Stimulated activated CD8-positive, alpha-beta memory T cell treated with anti-CD3 and anti-CD28 coated beads, Interleukin-15, amount 100 ng/mL, for 4 hours (primary cell): ENCODE measurements at places on chromosomes 12 and 14.

GRCh38 chr12:63394349-63394748, 243.3 kb upstream of the AVPR1A start:
- no peak for DNase-seq

- no peak for DNase-seq
Observed at GRCh38 chr12:98799146-98799810, 154.2 kb downstream of the APAF1 start.

GRCh38 chr12:6377667-6377994, 2.3 kb upstream of the SCNN1A start:
- DNase-seq: no peak

DNA sequence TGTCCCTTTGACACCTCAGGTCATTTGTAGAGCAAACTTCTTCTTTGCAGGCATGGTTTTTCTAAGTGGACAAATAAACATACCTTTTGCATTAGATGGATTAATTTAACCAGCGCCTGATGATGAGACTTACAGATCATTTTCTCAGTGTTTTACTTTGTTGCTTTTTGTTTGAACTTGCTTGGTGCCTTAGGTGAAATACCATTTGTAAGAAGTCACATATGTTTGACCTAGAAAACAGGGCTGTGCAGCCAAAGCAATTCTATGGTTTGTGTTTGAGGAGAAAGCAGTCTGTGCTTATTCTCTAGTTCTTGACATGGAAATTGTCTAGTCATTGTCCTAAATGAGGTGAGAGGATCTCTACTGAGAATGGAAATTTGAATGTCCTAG, 111.1 kb downstream of the DIP2B start:
- DNase-seq: no peak

DNA sequence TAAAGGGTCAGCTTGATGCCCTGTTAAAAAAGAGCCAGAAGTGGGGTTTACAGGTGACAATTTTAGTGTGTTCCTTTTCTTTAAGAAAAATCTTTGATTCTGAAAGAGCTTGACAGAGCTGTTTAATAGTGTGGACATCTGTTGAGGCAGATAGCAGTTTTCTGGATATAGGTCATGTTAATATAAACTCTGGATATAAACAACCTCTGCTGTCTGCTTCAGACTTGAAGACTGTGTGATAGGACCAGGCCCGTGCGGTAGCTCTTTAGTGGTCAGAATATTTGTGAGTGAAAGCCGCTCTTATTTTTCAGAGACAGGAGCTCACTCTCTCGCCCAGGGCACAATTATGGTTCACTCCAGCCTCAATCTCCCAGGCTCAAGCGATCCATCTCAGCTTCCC, 439.9 kb upstream of the RGS6 start:
- no peak for DNase-seq

GRCh38 chr12:95208678-95209077, 8.6 kb downstream of the FGD6 start:
- DNase-seq: no peak

DNA sequence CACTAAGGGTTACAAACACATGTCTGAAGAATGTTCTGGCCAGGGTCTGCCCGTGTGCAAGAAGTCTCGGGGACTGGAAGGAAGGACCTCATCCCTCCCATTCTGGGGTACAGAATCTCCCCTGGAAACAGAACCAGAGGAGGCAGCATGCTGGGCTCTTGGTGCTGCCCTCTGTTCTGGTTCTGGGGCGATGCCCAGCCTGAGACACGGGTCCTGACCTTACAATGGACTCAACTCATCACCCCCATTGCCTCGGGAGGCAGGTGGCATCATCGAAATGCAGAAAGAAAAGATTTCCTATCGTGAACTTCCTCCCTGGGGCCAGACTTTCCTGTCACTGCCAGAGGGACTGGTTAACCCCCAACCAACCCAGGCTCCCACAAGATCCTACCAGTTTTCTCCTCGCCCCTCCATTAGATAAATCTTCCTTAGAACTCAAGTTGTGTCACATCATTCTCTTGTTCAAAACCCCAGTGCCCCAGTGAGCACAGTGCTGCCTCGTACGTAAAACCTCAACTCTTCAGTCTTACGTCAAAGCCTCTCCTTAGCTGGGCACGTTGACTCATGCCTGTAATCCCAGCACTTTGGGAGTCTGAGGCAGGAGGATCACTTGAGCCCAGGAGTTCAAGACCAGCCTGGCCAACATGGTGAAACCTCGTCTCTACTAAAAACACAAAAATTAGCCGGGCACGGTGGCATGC, 52.1 kb downstream of the PSMA6 start:
- DNase-seq: no peak

DNA sequence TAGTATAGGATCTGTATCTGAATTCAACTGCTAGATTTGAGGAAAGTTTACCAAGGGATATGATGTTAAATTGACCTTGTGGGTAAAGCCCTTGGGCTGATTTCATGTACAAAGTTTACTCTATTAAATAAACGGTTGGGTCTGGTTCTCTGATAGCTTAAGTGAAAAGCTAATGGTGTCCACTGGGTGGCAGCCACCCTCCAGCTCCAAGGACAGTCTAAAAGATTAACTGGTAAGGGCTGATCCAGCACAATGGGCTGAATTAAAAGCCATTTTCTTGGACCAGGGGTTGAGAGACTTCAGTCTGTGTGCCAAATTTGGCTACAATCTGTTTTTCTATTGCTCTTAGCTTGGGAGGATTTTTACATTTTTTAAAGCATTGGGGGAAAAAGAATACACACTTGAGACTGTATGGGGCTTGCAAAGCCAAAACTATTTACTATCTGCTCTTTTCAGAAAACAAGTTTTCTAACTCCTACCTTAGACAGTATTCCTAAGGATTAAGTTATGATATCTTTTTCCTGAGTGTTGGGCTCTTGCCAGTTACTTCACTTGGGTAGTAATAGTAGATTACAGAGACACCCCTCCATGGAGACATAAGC, 116.5 kb downstream of the GPHN start:
- DNase-seq: no peak

DNA sequence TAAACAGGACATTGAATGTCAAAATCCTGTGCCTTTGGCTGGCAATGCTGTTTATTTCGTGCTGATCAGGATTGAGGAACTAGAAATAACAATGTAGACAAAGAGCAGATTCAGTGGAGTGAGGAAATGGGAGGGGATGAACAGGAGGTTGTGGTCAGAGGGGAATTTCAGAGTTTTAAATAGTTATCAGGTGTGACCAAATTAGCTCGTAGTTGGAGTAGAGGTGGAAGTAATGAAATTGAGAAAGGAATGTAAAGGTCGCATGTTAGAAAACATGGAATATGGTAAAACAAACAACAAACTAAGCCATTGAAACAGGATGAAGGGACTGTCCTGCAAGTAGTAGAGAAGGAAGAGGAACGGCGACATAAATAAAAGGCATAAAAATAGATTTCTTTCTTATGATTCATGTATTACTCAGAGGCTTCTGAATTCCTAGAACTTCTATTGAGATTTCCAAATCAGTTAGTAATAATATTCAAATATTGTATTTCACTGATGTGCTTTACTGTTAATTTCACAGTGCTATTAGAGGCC, 9.5 kb upstream of the SAV1 start:
- DNase-seq: no peak

GRCh38 chr12:58695263-58695662, 225.0 kb downstream of the LRIG3 start:
- DNase-seq: no peak

DNA sequence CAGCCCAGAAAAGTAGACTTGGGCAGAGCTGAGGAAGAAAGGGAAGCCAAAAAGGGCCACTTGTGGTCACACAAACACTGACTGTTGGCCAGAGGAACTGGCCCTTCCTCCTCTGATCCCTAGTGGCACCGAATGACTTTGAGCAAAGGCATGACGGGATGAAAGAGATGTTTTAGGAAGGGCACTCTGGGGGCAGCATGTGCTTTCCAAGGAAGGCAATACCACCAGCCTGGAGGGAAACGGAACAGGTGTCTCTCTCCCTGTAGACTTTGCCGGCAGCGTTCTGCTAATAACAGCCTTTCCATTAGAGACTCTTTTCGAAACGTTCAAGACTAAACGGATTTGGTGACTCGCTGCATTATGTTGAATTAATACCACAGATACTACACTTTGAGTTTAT, 12.3 kb upstream of the FBXO21 start:
- no peak for DNase-seq

DNA sequence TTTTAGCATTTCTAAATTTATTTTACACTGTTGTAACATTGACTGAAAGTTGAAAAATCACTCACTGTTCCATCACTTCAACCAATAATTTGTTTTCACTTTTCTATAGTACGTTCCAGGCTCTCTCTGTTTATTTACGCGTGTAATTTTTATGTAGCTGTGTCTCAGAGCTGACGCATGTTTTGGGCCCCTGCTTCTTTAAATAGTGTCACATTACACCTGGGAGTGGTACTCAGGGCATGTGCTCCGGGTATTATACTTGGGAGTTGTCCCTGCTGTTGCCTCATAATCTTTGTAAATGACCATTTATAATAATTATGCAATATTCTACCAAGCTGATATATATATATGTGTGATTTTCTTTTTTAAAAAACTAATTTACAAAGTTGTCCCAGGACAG, 132.8 kb upstream of the CPM start:
- no peak for DNase-seq

- DNase-seq: no peak
Observed at GRCh38 chr12:4432878-4433744, 12.5 kb downstream of the FGF6 start.

DNA sequence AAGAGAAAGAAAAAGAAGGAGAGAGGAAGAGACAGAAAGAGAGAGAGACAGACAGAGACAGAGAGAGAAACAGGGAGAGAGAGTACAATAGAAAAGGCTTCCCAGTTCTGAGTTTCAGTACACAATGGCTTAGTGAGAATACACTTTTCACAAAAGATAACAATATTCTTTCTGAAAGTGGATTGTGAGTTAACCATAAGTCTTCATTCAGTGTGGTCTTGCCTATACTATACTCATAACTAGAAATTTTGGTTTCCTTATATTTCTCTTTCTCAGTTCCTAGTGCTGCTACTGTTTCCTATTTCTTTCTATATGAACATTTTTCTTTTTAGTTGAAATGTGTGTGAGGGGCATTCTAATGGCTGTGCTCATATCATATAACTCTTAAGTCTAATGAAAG, 9.3 kb downstream of the CD163L1 start:
- no peak for DNase-seq

DNA sequence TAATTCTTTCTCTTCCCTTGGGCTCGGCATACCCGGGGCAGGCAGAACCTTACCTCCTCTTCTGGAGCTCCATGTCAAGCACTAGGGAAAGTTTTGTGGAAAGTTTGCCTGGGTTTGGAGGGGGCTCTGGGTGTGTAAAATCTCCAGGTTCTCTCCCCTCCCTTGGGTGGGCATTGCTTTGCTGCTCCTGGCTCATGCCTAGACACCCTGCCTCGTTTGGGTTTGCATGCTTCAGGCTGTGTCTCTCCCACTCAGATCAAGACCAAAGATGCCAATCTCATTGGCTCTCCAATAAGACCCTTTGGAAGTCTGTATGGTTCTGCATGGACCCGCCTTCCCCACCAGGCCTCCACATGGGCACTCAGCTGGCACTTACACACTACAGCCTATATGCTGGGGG, 6.2 kb upstream of the KRT2 start:
- DNase-seq: no peak

DNA sequence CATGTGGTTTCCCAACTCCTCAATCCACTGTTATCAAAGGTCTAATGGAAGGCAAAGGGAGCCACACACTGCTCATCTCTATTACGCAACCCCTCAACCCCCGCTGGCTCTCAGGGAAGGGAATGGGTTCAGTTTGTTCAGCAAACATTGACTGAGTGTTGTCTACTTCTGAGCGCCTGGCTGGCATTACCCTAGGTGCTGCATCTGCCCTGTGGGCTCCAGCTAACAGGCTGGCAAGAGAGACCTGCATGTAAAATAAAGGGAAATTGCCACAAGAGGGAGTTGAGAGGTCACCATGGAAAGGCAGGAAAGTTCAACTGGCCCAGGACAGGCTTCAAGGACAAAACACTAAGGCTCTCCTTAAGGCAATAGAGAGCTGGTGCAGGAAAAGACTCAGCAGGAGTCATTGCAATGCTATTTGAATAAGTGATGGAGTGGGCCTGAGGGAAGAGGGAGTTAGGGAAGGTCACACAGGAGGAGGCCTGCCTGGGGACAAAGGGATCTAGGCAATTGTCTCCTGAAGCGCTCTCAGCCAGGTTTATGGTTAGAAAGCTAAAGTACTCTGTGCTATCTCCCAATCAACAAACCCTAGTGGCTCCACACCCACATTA, 5.5 kb upstream of the ZNF740 start:
- no peak for DNase-seq

- no peak for DNase-seq
Observed at GRCh38 chr14:100620255-100621100, 33.3 kb upstream of the BEGAIN start.

DNA sequence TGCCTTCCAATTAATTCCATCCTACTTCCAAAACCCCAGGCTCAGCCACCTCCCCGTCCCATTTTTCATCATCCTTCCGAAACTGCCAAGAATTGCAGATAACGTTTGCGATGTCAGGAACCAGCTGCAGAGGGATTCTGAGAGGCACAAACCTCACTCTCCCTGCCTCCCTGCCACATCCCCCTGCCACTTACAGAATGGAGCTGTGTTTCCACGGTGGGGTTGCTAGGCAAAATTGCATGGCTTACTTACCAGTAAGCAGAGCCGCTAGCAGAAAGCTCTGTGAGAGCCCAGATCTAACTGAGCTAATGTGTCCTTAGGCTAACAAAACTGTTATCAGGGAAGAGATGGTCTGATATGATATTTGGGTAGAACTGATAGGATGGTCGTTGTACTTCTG, 127.4 kb downstream of the KCNK10 start:
- no peak for DNase-seq

GRCh38 chr12:60693019-60693626, 1097.3 kb downstream of the SLC16A7 start:
- DNase-seq: no peak

DNA sequence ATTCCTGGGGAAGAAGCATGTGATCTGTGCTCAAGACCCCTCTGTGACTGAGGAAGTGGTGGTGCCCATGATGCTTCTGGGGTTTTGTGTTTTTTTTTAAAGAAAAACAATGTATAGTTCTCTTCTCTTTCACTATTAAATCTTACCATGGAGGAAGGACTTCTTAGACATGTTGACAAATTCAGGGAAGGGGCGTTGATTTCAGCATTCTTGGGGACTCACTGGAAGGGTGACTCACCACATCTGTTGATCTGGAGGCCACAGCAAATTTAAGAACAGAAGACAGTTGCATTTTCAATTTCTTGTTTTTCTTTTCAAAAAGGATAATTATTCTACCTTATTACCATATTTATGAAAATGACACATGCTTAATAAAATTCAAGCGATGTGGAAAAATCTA, 152.9 kb upstream of the RTL1 start:
- DNase-seq: no peak

DNA sequence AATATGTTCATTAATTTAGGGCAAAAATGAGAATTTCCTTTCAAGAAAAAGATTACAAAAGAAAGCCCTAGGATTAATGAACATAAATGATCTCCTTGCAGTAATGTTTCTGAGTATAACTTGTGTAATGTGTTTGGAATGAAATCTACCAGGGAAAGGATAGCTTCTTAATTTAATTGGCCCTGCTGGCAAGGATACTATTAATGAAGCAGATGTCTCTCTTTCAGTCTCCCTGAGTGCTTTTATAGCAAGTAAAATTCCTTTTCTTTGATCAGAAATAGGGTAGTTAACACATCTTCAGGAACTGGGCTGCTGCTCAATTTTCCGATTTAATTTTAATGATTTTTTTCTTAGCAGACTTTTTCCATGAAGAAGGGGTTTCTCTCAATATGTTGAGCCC, 379.4 kb upstream of the PDE3A start:
- DNase-seq: no peak
